ENCODE measurements at places on chromosomes 13 and 19.

DNA sequence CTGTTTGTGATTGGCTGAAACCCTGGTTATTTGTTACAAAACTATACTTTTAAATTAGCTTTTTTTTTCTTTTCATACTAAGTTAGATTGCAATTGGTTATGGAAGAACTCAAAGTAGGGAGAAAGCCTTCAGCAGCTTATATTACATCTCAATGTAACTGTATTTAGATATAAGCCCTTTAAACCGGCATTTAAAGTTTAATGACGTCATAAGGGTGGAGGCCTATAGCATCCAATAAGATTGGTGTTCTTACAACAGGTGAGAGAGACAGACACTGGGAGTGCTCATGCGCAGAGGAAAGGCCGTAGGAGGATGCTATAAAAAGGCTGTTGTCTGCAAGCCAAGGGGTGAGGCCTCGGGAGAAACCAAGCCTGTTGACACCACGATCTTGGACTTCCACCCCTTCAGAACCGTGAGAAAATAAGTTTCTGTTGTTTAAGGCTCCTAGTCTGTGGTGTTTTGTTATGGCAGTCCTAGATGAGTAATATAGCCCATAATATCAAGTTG is 1198.8 kb upstream of the SPRY2 start:
- DNase-seq, result no peak

GRCh38 chr13:94822356-94822755 is 110.0 kb upstream of the SOX21 start:
- DNase-seq, result no peak

DNA sequence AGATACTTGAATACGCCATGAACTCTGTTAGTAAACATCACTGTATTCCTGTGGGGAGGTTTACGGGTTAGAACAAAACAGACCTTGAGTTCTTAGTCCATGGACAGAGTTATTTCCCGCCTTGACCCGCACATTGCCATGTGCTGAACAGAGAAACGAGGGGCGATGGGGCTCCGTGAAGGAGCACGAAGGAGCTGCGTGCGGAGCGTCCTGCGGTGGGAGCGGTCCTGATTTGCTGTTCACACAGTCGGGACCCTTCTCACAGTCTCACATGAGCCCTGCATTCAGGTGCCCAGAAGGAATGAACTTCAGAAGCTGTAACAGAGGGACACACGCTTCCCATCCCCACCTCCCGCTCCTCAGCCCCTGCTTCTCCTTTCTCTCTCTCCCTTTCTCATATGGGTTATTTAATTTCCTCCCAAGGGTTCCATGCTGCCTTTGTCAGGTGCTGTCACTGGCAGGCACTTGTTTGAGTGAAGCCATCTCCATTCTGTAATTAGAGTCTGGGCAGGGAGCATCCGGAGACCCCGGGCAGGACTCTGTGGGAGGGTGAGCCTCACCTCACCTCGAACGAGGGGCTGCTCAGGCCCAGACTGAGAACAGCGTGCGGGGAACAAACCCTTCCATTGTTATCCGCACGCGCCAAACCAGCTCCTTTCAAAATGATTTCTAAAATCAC is 76.9 kb downstream of the TEX29 start:
- DNase-seq, result no peak

GRCh38 chr19:48686088-48686487 is 9.7 kb upstream of the FUT2 start:
- no peak for DNase-seq

DNA sequence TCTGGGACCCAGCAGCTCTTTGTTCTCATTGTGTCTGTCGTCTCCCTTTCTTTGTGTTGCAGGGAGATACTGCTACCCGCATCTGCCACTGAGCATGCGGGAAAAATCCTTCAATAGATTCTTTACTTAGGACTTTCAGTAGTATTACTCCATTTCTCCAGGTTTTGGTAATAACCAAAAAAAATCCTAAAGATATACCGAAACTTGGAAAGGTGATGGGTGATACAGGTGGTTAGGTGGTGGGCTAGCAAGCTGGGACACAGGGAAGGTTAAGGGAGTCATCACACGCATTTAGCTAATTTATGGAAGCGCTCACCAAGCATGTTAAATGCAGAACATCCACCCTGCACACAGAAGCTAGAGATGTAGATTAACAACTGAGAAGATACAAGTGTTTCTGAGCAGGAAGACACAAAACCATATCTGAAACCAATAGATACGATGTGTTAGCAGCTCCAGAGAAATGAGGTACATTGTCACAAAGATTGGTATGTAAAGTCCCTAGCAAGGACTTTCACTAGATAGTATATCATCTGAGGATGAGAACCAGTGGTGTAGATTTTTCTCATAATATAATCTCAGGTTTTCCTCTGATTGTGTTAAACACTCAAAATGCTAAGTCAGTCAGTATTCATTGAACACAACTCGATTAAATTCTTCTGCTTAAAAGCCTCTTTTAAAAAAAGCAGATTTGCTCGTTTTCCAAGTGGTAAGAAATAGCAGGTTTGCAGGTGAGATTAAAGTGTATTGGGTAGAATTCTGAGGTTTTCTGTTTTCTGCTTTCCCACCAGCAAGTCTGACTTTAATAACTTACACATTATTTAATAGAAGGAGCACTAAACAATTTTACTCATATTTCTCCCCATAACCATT is 1.2 kb upstream of the SLAIN1 start:
- no peak for DNase-seq

DNA sequence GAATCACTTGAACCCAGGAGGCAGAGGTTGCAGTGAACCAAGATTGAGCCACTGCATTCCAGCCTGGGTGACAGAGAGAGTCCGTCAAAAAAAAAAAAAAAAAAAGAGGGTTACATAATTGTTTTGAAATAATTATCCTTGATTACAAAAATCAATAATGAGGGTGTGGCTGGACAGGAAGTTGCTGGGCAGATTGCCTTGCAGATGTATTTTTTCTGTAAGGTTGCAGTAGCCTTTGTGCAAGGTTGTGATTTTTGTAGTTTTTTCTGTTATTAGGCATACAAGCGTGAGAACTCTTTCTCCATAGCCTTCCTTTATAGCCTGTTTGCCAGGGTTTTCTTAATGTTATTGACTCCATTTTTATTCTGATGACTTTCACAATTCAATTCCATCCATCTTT is 40.7 kb upstream of the SIN3B start:
- DNase-seq, result no peak

DNA sequence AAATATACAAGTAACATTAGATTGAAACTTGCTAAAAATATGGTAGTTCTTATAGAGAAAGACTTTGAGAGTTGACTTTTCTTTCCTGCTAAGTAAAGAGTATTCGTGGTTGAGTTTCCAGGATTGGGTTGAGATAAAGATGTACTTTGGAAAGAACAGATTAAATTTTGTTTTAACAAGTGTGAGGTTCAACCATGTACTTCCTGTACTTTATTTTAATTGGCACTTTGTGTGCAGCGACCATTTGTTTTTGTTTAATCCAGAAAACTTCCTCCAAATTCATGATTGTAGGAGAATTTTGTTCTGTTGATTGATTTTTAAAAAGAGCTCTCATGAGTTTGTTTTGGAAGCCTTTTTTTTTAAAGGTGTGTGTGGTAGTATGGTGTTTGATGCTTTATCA is 46.9 kb downstream of the PAN3 start:
- no peak for DNase-seq

DNA sequence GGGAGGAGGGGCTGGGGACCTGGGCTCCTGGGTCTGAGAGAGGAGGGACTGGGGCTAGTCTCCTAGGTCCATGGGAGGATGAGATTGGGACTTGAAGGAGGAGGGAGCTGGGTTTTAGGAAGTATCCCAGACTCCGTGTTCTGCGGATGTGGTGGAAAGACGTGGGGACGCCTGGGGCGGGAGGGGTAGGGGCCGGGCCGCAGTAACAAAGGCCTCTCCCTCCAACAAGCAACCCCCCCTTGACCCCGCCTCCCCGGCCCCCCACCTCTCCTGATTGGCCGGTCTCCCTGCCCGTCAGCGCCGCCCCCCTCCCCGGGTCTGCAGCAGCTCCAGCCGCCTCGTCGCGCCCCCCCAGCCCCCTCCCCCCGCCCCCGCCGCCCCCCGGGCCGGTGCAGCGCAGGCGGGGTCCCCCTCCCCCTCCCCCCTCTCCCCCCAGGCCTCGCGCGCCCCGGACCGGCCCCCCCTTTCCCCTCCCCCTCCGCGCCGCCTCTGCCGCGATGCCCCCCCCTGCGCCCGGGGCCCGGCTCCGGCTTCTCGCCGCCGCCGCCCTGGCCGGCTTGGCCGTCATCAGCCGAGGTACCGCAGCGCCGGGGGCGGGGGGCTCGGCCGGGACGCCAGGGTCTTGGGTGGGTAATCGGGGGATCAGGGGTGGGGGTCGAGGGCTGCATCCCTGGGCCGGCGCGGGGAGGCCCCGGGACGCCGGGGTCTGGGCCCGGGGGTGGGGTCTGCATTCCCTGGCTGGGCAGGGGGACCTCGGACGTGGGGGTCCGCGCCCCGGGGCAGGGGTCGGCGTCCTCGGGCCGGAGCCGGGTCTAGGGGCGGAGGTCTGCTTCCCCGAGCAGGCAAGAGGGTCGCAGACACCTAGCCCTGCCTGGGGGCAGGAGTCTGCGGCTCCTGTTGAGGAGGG is at the start of gene IGLON5:
TSS of gene IGLON5 (plus strand) at position 294 of the 907 bp plus-strand sequence. CDS start at position 498, 204 bp downstream.
- DNase-seq, result no peak

GRCh38 chr19:33429891-33430673 is 56.6 kb downstream of the CEBPG start:
- DNase-seq, result no peak

DNA sequence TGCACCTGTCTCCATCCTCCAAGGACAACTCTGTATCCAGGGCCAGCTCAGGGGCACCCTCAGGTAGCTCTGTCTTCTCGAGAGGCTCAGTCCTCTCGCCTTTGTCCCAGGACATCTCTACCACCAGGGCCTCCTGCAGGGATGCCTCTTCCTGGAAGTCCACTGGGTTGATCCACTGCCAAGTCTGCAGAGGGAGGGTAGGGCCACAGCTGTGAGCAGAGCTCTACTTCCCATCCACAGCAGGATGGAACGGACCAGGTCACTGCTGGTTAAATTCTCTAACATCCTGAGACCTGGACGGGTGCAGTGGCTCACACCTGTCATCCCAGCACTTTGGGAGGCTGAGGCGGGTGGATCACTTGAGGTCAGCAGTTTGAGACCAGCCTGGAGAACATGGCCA is 26.8 kb downstream of the IL12RB1 start:
- no peak for DNase-seq

DNA sequence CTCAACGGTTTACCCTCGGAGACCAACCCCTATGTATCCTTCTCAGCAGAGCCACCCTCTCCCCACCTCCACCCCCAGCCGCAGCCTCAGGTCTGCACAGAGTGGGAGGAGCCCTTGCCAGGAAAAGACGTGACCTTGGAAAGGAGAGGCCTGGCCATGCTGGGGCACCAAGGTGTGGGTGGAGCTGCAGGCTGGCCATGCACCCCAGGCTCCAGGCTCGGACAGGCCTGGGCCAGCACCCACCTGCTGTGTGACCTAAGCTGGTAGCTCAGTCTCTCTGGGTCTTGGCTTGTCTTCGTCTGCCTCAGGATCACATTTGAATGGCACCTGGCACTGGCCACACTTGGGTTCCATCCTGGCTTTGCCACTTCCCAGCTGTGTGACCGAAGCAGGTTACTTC is 29.5 kb downstream of the CCDC8 start:
- no peak for DNase-seq

- DNase-seq, result no peak
Observed at GRCh38 chr19:29819300-29819699, 7.5 kb downstream of the CCNE1 start.

DNA sequence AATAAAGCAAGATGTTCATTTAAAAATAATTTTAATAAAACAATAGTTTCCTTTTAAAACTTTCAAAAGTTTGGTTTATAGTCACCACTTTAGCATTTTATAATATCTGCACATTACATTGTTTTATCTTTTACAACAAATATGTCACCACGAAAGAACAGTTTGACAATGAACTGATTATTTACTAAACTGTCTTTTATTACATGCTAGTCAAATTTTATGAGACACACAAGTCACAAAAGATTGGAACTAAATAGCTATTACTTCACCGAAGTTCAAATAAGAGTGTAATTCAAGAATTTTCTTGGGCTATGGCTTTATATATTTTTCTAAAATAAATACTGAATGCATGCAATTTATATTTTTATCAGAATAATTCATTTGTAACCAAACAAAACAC is 57.5 kb upstream of the EEF1AKMT1 start:
- no peak for DNase-seq

DNA sequence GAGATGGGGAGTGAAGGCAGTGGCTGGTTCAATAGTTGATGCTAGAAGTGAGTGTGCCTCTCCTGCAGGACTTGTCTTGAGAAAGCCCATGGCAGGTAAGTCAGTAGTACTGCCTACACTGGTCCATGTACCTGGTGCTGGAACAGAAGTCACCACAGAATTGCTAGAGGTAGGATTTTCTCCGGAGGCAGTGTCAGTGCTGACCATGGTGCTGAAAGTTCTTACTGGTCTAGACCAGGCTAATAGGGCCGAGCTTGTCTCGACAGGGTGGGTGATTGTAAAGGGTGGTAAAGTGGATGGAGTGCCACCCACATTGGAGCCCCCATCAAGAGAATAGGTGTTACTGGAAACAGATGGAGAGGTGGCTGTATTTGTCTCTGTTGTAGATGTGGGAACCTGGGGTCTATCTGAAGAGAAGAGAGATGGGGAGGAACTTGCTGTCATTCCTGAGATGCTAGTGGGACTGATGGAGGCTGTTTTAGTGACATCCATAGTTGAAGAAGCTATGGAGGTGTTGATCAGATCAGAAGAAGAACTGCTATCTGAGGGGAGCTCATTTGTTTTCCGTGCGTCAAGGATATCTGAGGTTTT is 36.6 kb downstream of the MUC16 start:
- DNase-seq, result no peak

- DNase-seq, result no peak
Observed at GRCh38 chr13:57739543-57740190, 108.1 kb downstream of the PCDH17 start.

- peak; percentile 78 for DNase-seq
Observed at GRCh38 chr19:7870571-7871436, 3.4 kb downstream of the PRR36 start.
